ENCODE measurements at places on chromosomes 6 and 20. TPM values are rescaled to one million over a fixed set of nuclear protein-coding genes. Genes with fewer than 3 reads are reported as not detected.

DNA sequence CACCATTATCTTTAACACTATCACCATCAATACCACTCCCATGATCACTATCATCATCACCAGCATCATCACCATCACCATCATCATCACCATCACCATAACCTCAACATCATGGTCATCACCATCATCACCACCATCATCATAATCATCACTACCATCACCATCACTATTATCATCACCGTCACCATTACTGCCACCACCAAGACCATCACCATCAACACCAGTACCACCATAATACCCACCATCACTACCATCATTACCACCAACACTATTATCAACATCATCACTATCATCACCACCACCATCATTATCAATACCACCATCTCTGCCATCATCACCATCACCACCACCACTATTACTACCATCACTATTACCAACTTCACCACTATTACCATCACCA lies 32.7 kb upstream of the CST1 start:
- no peaks in the 10 kb centered on the region for H3K36me3 ChIP-seq
- no peak overlapping the region for H3K4me3 ChIP-seq
- H3K4me1 ChIP-seq: no peaks in the 10 kb centered on the region

DNA sequence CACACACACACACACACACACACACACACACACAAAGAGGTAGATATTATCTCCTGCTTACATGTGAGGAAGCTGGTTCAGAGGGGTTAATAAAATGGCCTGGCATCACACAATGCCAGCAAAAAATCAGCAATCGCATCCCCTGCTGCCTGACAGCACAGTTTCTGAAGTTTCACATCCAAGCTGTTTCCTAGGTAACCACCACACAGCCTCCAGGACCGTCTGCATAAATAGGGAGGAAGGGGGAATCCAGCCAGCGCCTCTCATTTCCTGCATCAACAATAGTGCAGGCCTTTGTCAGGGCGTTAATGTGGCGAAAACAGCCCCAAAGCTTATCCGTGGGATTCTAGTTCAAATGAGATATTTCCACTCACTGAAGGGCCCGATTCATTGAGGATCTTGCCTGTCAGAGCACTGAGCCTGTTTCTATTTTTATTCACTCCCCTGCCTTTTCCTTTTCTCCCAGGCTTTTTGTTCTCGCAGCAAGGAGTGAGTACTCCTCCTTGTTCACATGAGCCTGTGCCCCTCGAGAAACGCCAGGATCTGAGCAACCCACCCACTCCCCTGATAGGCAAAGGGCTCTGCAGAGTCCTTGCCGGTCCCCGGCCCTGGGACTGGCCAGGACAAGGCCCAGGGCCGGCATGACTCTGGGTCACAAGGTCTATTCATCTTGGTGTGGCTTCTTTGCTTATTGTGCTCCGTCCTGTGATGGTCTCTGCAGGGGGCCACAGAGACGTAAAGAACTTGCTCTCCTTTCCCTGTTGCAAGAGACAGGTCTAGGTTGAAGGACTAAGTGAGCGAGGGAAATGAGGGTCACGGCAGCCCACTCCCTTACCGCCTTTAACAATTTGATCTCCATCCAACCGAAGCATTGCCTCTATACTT lies 32.7 kb downstream of the TUBB2B start:
- no peaks in the 10 kb centered on the region for H3K4me1 ChIP-seq
- DNase-seq: no peak
- H3K36me3 ChIP-seq: no peaks in the 10 kb centered on the region
- H3K27me3 ChIP-seq: peaks cover 21% of the 10 kb centered on the region
- no peak overlapping the region for H3K4me3 ChIP-seq
- no peak overlapping the region for H3K27ac ChIP-seq

The PAK5 gene
- not detected for total RNA-seq

The SLC17A9 gene
- total RNA-seq: 8.8 TPM

The CALHM6 gene
- total RNA-seq: 2.3 TPM

DNA sequence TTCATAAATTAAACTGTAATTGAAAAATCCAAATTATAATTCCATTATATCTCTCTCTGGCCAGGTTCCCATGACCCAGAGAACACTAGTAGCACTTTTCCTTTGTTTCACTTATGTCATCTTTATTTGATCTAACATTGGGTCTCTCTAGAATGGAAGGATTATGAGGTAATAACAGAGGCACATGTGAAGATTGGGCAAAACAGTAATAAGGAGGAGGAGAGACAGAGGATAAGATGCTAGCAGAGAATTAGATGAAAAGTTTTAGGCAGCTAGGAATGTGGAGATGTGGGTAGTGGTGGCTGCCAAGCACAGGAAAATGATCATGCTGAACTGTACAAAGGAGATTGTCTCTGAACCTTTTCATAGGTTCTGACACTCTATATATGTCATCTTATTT lies 3.3 kb downstream of the TAB2 start:
- no peaks in the 10 kb centered on the region for H3K36me3 ChIP-seq
- no peaks in the 10 kb centered on the region for H3K27me3 ChIP-seq
- no peak for DNase-seq
- H3K4me3 ChIP-seq: no peak overlapping the region
- H3K27ac ChIP-seq: peak overlapping the region; percentile 53
- peaks cover 11% of the 10 kb centered on the region for H3K4me1 ChIP-seq

- H3K36me3 ChIP-seq: no peaks in the 10 kb centered on the region
- peaks cover 8% of the 10 kb centered on the region for H3K4me1 ChIP-seq
- no peak overlapping the region for H3K4me3 ChIP-seq
- no peaks in the 10 kb centered on the region for H3K27me3 ChIP-seq
- H3K27ac ChIP-seq: peak overlapping the region; percentile 86
These were observed 972 bp upstream of the PHF3 start for GRCh38 chr6:63634630-63635029.

- H3K27me3 ChIP-seq: no peaks in the 10 kb centered on the region
- no peaks in the 10 kb centered on the region for H3K4me1 ChIP-seq
- no peak overlapping the region for H3K4me3 ChIP-seq
- DNase-seq: no peak
These were observed 11.5 kb upstream of the DEFB113 start for GRCh38 chr6:49980898-49981297.

DNA sequence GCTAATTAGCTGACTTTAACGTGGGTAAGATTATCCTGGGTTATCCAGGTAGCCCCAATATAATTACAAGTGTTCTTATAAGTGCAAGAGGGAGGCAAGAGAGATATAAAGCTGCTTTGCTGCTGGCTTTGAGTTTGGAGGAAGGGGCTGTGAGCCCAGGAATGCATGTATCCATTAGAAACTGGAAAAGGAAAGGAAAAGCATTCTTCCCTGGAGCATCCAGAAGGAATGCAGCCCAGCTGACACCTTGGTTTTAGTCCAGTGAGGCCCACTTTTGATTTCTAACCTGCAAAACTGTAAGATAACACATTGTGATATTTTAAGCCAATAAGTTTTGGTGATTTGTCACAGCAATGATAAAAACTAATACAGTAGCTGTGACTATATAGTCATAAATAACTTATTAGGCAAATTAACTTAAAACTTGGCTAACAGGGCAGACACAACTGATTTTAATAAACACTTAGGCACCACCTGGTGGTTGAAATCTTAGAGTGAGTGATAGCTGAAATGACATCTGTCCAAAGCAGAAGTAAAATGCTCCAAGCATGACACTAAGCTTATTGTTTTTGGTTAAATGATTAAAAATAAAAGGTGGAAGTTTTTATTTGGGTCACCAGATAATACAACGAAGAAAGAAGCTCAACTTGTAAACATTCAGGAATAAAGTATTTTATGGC lies 35.6 kb downstream of the ADGRF4 start:
- no peak overlapping the region for H3K27ac ChIP-seq
- no peaks in the 10 kb centered on the region for H3K36me3 ChIP-seq
- H3K4me3 ChIP-seq: no peak overlapping the region
- H3K4me1 ChIP-seq: no peaks in the 10 kb centered on the region

The EEF1E1 gene
- 11.7 TPM for total RNA-seq

- H3K4me1 ChIP-seq: peaks cover 17% of the 10 kb centered on the region
- no peak overlapping the region for H3K27ac ChIP-seq
- H3K27me3 ChIP-seq: peaks cover 36% of the 10 kb centered on the region
- no peaks in the 10 kb centered on the region for H3K36me3 ChIP-seq
These were observed 51.8 kb downstream of the SSR1 start for GRCh38 chr6:7261032-7261841.

The SLC17A3 gene
- not detected for total RNA-seq

DNA sequence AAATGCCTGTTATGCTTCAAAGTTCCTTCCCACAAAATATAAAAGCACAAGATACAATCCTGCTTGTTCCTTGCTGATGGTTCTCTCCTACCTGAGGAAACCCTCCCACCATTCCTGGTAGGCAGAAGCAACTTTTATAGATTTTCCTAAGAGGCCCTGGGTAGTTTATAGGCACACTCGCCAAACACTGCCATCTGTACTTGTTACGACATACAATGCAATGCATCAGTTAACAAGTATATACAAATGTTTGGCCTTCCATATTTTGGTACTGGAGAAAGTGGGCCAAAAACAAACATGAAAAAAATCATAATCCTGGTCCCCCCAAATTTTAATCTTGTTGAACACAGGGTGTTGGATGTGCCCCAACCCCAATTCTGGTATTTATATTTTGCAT lies 16.6 kb downstream of the MCM9 start:
- no peak for DNase-seq
- H3K4me1 ChIP-seq: no peaks in the 10 kb centered on the region
- peaks cover 3% of the 10 kb centered on the region for H3K36me3 ChIP-seq
- no peak overlapping the region for H3K4me3 ChIP-seq
- H3K27me3 ChIP-seq: no peaks in the 10 kb centered on the region

DNA sequence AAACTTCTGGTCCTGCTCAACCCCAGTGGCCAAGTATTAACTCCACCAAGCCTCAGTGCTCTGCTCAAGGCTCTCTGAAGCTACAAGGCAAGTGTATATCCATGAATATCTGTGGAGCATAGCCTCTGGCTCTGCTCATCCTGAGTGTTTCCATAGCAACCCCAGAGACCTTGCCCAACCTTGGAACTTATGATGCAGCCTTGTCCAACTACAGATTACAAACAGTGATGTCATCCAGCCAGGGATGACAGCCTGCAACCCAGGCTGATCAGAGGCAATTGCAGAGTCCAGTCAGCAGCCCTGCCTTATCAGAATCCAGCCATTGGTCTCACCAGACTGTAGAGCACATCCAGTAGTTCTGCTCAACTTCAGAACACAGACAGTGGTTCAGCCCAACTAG lies 65.5 kb upstream of the SPACA1 start:
- no peak for DNase-seq
- H3K4me1 ChIP-seq: no peaks in the 10 kb centered on the region
- no peak overlapping the region for H3K27ac ChIP-seq

DNA sequence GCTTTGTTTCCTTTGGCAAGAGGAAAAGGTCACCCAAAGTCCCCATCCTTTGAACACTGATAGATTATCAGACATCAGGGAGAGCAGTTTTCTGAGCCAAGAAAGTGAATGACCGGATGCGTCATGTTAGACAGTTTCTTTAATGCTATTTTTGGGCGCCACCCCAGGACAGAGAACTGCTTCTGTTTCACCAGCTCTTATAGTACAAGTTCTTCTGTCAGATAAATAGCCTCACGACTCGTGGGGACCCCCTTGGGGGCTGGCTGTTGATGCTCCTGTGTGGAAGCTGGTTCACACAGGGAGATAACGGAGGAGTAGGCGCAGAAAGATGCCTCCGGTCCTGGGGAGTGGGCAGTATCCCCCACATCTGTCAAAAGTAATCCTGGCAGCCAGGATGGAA lies 54.6 kb downstream of the NPEPL1 start:
- DNase-seq: no peak
- no peaks in the 10 kb centered on the region for H3K27me3 ChIP-seq
- no peaks in the 10 kb centered on the region for H3K36me3 ChIP-seq
- H3K4me1 ChIP-seq: no peaks in the 10 kb centered on the region
- H3K27ac ChIP-seq: no peak overlapping the region
